ENCODE measurements at places on chromosomes 1 and 21.

DNA sequence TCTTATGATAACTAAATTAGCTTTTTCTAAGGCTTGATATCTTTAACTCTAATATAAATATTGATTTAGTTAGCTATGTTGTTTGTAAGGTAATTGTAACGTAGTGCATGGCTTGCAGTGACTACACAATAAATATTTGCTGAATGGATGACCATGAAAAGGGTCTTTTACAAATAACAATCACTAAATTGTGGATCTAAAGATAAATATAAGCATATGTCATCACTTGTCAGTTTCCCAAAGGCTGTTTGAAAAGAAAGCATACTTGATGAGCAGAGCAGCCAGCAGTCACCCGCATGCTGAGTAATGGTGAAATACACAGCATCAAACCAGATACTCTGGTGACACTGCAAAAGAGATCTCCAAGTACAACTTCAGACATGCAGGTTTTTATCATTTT, 92.5 kb upstream of the FMN2 start:
- DNase-seq = no peak

DNA sequence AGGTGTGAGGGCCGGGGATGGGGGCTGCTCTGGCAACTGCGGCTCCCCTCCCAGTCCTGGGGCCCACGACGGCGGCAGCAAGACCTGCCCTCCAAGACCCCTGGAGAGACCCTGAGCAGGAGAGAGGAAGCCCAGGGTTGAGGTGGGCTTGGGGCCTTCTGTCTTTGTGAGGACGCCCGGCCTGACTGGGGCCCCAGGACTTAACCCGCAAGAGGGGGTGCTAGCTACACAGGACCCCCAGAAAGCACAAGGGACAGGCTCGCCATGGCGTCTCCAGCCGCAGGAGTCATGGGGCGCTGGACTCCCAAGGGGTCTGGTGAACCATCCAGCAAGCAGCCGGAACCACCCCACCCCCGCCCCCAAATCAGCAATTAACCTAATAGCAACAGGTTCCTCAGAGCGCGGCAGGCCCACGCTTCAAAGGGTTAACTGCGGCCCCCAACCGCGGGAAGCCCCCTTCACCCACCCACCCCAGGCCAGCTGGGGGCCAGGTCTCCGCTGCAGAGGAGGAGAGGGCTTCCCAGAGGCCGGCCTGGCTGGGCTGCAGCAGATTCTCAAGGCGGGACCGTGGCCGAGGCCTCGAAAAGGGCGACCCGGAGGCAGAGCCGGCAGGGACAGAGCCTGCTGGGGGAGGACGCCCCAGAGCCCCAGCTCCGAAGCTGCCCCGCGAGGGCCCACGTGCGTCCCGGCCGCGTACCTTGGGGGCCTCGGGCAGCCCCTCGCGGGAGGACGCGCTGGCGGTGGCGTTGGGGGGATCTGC, 525 bp downstream of the C1QTNF12 start:
- DNase-seq = no peak

DNA sequence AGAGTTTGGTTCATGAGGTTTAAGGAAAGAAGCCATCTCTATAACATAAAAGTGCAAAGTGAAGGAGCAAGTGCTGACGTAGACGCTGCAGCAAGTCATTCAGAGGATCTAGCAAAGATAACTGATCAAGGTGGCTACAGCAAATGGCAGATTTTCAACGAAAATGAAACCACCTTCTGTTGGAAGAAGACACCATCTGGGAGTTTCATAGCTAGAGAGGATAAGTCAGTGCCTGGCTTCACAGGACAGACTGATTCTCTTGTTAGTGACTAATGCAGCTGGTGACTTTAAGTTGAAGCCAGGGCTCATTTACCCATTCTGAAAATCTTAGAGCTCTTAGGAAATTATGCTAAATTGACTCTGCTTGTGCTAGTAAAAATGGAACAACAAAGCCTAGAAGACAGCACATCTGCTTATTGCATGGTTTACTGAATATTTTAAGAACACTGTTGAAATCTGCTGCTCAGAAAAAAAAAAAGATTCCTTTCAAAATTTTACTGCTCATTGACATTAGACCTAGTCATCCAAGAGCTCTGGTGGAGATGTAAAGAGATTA, 10.5 kb downstream of the MAEL start:
- no peak for DNase-seq

DNA sequence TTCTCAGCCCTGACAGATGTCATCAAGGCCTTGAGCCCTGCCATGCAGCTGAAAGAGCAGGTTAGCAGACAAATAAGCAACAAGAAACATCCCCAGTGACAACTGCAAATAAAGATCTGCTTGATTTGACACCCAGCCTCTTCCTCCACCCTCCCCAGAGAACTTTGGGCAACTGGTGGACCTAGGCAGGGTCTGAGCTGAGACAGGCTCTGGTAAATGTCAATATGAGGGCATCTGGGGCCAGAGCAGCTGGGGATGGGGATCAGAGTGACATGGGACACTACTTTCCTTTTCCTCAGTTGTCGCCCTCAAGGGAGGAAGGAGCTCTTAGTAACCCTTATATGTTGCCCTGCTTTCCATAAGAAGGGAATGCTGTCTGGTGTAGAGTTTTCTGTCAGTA, 544.1 kb downstream of the NEGR1 start:
- DNase-seq = no peak

DNA sequence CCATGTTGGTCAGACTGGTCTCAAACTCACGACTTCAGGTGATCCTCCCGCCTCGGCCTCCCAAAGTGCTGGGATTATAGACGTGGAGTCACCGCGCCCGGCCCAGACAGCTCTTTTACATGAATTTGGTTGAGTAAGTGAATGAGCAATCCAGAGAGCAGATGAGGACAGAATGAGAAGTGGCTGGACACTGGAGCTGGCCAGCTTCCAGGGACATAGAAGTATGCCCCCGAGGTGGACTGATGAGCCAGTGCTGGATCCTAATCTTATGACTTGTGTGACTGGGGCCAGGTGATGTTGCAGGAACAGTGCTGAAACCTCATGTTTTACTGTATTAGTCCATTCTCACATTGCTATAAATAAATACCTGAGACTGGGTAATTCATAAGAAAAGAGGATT, 35.9 kb upstream of the KANK4 start:
- no peak for DNase-seq

DNA sequence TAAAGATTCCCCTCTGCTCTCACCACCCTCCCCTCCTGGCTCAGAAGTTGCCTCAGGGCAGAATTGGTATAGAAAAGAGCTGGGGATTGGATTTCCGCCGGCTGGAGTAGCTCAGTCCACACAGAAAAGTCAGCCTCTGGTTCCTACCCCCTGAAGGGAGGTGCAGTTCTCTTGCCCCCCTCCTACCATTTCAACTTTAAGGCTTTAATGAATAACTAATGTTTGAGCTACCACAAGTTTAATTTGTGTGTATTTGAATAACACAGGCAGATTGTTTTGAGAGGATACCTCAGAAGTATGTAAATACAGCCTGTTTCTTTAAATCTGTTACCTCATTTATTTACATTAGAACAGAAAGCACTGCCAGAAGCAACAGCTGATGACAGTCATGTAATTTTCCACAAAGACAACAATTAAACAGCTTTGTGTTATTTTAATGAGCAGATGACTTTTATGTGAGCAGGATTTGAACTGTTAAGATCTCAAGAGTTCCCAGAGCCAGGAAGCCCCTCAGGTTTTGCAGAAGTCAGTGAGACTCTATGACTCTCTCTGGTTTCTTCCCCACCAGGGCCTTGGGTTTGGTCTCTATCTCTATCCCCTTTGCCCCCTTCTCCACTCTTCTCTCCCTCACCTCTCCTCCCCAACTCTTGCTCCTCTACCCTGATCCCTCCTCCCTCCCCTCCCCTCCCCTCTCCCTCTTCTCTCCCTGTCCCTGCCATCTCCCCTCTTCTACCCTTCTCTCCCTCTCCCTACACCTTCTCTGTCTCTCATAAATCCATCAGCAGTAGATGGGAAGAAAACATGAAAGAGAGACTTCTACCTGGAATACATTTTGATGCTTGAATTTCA, 26.3 kb downstream of the DUSP10 start:
- no peak for DNase-seq

GRCh38 chr1:215345766-215346165, 221.3 kb upstream of the KCTD3 start:
- no peak for DNase-seq

DNA sequence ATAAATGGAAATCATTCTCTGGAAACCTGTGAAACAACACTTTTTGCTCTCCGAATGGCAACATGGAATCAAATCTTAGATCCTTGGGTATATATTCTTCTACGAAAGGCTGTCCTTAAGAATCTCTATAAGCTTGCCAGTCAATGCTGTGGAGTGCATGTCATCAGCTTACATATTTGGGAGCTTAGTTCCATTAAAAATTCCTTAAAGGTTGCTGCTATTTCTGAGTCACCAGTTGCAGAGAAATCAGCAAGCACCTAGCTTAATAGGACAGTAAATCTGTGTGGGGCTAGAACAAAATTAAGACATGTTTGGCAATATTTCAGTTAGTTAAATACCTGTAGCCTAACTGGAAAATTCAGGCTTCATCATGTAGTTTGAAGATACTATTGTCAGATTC, 45.7 kb downstream of the PTGFR start:
- DNase-seq = no peak

GRCh38 chr1:64894438-64895196, 71.7 kb downstream of the JAK1 start:
- no peak for DNase-seq

DNA sequence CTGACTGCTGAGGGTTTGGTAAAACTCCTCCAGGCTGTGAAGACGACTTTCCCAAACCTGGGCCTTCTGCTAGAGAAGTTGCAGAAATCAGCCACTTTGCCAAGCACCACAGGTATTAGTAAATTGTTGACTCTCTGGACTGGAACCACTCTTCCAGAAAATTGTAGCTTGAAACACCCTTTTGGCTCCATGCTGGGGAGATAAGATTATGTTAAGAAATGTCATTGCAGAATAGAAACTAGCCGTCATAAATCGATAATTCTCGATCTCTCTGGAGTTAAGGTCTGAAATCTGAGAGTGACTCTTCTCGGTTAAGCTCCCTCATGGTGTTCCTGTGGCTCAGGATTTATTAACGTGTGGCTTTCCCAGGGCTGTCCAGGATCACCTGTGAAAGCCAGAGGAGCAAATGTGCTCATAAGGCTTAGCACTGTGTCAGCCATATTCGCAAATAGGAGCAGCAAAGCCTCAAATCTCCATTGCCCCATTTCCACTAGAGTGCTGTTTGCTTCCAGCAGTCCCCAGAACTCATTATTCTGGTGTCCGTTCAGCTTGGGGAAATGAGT, 54.6 kb downstream of the ZBTB40 start:
- no peak for DNase-seq

GRCh38 chr1:42282024-42282579, 52.9 kb downstream of the FOXJ3 start:
- no peak for DNase-seq

DNA sequence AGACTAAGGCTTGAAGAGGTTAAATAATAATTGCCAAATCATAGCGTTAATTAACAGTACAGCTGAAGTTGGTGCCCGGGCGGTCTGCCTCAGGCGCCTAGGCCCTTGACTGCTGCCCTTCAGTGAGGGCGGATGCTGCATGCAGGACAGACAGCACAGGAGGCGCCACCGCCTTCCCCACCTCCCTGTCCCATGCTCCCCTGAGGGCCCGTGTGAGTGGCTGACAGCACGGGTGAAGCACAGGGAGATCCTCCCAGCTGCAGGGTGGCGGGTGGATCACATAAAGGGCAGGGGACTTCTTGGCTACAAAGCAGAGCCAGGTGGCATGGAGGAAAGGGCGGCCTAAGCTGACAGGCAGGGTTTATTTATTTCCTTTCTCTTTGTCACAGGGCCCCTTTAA, 49.1 kb downstream of the DDX20 start:
- no peak for DNase-seq

DNA sequence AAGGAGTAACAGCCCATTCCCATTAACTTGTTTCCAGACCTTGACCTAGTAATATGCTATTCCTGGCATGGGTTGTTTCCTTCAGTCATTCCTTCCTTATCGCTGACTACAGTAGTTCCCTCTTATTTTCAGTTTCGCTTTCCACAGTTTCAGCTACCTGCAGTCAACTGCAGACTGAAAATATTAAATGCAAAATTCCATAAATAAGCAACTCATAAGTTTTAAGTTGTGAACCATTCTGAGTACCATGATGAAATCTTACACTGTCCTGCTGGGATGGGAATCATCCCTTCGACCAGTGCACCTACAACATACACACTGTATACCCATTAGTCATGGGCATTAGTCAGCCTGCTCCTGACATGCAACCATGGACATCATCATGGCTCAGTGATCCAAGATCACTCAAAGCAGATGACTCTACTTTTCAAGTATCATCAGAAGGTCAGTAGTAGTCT, 66.7 kb downstream of the CCDC30 start:
- DNase-seq = peak; percentile 23

GRCh38 chr1:145962157-145963102, 1.9 kb downstream of the ANKRD34A start:
- peak; percentile 22 for DNase-seq

- DNase-seq = no peak
Measured at GRCh38 chr1:43835082-43836021, 98.2 kb upstream of the ARTN start.

DNA sequence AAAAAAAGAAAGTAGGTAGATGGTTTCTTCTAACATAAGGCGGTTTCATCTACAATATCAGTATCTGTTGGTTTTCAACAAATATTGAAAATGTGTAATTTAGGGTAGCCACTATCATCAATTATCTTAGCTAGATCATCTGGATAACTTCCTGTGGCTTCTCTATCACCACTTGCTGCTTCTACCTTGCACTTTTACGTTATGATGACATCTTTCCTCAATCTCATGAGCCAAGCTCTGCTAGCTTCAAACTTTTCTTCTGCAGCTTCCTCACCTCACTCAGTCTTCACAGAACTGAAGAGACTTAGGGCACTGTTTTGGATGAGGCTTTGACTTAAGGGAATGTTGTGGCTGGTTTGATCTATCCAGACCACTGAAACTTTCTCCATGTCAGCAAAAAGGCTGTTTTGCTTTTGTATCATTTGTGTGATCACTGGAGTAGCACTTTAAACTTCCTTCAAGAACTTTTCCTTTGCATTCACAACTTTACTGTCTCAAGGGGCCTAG, 144.9 kb upstream of the HP1BP3 start:
- no peak for DNase-seq

GRCh38 chr1:106608841-106609240, 447.6 kb upstream of the PRMT6 start:
- no peak for DNase-seq

DNA sequence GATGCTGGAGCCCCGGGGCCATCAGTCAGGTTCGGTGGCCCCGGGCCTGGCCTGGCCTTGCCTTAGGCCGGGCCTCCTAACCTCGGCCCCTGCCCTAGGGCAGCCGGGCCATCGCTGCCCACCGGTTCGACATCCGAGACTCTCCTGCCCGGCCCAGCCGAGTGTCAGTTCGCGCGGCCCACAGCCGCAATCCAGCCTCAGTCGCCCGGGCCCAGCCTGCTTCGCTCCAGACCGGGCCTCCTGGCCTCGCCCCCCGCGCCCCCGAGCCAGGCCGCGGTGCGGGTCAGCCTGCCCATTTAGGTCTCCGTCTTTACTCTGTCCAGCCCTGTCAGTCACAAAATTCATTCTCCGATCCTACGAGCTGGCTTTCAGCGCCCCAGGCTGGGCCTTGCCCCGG, 777 bp downstream of the LRRC41 start:
- DNase-seq = no peak

DNA sequence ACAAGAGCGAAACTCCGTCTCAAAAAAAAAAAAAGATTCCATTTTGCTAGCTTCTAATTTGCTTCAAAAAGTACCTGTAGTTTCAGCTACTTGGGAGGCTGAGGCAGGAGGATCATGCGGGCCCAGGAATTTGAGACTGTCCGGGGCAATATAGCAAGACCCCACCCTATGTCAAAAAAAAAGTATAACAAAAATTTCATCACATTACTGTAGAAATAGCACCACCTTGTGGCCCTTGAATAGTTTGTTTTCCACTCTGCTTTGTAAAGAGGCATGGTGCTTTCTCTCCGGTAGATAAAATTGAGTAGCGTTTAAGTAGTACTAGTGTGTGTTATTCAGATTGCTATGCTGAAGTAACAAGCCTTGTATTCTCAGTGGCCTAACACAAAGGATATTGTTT, 18.2 kb upstream of the MSTO1 start:
- peak; percentile 73 for DNase-seq
